Omental fat pad (tissue), 4 donors: ENCODE measurements at places on chromosomes 12 and 14. TPM values are rescaled to one million over a fixed set of nuclear protein-coding genes. Genes with fewer than 3 reads are reported as not detected.

Gene TRPV4
- 1.4 TPM for total RNA-seq

Gene CCDC196
- not detected for total RNA-seq

Gene TSPAN9
- 43.3 TPM for total RNA-seq

Gene ORMDL2
- 30.6 TPM for total RNA-seq

Gene ACADS
- 91.3 TPM for total RNA-seq

Gene KLRD1
- total RNA-seq, result 3.8 TPM

Gene ASPG
- total RNA-seq, result 2.0 TPM

Gene CLEC12A
- 6.5 TPM for total RNA-seq

Gene HIP1R
- total RNA-seq, result 65.6 TPM

Gene EML5
- 0.63 TPM for total RNA-seq

Gene PDZRN4
- total RNA-seq, result 1.4 TPM

Gene FBLN5
- 177 TPM for total RNA-seq

Gene NYNRIN
- 4.6 TPM for total RNA-seq

Gene C3AR1
- 17.8 TPM for total RNA-seq

DNA sequence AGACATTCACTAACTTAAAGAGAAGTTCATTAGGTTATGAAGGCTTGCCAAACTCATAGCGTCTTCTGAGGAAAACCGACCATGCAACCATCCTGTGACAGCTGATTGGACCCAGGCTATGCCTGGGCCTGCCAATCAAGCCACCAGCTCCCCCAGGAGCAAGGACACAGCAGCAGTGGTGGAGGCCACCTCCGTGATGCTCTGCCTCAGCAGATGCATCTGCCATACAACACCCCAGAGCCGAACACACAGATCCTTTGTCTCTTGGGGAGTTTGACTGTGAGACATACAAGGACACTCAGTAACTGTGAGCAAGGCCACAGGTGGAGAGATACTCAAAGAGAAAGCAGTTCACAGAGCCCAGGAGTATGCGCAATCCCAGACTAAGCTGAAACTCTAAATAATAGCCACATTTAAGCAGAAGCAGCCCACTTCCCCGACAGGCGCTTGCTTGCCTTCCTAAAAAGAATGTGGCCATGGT is 10.0 kb upstream of the CNIH1 start:
- no peak for DNase-seq

DNA sequence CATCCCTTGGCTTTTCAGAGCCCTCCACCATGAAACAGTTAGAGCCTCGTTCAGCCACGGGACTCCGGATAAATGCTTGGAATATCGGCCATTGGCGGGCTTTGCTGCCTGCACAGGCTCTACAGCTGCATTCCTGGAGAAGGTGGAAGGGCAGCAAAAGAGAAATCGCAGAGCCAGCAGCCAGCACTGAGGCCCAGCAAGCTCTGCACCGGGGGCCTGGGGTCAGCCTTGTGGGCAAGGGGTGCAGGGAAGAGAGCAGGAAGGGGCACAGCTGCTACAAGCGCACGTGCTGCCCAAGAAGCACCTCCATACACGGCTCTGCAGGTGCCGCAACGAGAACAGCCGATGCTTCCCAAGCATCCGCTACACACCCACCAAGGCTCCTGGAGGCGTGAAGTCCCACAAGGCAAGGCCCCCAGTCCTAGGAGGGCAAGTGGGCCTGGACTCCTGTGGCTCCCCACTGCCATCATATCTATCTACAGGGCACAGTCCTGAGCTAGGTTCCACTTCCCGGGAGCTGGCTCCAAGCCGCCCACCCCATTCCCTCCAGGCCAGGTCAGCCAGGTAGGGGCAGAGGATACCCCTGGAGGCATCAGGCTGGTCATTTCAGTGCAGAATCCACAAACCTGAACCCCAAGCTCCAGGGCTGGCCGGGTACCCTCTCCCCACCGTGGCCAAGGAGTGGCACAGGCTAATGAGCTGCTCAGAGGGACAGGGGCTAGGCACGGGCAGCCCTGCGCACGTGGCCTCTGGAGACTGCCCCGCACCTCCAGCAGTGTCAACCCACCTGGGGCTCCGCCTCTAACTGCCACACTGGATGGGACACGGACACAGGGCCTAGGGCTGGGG is 40.2 kb downstream of the CCNK start:
- DNase-seq, result no peak

- no peak for DNase-seq
These were observed 25.2 kb downstream of the SLC24A4 start for GRCh38 chr14:92348154-92348553.

- no peak for DNase-seq
These were observed 8.6 kb upstream of the CCDC196 start for GRCh38 chr14:66477567-66477966.

GRCh38 chr14:104704252-104704651 is 14.8 kb downstream of the INF2 start:
- DNase-seq, result no peak

GRCh38 chr12:75623631-75624154 is 112.3 kb upstream of the KRR1 start:
- no peak for DNase-seq

- DNase-seq, result no peak
These were observed 396.8 kb downstream of the RPS29 start for GRCh38 chr14:49189375-49189774.

DNA sequence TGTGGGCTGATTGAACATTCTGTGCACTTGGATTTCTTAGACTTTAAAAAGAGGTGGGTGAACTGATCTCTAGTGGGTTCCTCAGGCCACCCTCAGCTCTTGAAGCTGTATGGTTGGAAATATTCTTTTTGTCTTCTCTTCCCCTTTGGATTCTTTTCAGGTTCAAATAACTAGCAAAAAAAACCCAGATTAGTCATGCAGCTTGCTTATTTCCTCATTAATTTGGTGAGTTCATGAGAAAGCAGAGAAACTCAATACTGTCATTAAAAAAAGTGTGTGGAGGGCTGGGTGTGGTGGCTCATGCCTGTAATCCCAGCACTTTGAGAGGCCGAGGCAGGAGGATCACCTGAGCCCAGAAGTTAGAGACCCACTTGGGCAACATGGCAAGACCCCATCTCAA is 183.4 kb downstream of the ESR2 start:
- DNase-seq, result no peak

DNA sequence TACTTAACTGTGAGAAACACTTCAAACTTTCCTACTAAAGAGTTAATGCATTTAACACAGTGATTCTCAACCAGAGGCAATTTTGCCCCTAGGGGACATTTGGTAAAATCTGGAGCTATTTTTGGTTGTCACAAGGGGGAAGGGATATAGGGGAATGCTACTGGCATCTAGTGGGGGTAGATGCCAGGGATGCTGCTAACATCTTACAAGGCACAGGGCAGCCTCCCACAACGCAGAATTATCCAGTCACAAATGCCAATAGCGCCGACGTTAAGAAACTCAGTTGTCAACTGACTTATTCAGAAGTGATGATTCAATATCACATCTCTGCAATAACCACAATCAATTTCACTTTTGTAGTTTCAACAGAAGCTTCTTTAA is 2.0 kb downstream of the EEA1 start:
- no peak for DNase-seq

DNA sequence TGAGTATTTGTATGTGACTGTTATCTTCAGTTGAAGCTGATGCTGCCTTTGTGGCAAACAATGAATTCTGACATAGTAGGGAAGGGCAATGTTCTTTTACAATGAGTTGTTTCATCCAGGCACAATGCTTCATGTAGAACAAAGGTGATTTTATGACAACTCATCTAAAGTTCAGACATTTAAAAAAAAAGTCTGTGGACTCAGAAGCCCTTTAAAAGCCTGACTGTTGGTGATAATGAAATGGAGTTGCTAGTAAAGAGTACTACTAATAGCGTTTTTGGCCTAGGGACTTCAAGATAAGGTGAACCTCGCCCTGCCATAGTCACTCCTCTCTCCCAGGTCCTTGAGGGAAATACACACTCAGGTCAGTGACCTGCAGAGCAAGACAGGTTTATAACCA is 105.1 kb downstream of the AKAP6 start:
- no peak for DNase-seq

DNA sequence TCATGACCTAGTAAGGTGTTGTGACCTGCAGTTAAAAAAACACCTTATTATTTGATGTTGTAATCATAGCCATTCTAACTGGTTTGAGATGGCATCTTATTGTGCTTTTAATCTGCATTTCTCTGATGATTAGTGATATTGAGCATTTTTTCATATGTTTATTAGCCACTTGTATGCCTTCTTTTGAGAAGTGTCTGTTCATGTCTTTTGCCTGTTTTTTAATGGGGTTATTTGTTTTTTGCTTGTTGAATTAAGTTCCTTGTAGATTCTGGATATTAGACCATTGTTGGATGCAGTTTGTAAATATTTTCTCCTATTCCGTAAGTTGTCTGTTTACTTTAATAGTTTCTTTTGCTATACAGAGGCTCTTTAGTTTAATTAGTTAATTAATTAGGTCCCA is 41.0 kb downstream of the PRORP start:
- DNase-seq, result no peak

- no peak for DNase-seq
These were observed 194.0 kb downstream of the ZFP36L1 start for GRCh38 chr14:68598621-68599447.

- DNase-seq, result no peak
These were observed 25.8 kb downstream of the TAOK3 start for GRCh38 chr12:118346895-118347294.

DNA sequence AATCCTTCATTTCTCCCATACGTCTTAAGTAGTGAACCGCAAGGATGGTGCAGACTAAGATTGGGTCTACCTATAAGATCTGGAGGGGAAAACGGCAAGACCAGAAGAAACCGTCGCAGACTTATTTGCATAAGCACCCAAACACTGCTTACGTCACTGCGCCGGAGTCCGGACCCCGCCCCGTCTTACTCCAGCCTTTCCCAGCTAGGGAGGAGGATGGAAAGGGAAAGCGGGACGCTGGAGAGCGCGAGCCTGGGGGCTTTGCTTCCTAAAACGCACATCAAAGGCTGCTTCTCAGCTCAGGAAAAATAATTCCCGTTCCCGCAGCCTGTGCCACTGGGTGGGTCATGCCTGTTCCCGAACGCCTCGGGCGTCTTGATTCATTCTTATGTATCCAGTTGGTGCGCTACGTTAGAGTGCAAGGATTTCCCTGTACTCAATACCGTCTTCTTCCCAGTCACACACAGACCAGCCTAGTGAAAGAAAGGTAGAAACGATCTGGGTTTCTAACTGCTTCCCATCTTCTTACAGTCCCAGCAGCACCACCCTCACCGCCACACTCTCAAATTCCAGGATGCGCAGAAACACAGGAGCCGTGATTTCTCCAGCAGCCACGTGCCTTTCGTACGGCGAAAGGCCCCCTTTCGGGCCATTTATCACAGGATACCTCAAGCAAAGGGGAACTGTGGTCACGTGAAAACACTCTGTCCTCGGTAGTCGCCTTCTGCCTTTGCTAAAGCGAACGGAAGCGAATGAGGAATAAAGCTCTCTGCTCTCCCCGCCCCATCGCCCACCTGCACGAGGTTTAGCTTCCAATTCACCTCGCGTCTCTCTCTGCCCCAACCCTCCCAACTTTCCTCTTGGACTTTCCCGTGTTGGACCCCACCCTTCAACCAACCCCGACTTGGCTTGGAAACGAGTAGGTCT is 1.1 kb downstream of the SLC6A15 start:
- no peak for DNase-seq

DNA sequence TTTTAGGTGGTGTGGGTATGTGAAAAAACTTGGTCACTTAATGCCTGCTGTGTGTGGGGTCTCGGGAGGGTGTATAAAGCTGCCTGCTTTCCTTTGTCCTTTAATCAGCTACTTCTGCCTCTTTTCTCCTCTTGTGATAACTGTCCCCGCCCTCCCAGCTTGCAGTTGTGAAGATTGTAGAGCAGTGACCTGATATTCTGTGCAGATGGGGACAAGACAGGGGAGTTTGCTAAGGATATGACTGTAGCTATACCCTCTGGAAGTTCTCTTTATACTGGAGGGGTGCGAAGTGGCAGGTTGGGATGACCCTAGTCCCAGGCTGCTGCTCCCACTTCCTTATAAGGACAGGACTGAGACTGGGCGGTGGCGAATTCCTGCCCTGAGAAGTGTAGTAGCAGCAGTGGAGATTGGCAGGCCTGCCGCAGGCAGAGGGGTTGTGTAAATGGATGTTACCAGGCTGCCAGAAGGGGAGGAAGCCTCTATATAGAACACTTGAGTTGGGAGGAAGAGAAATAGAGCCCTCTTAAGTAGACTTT is 835 bp downstream of the MYL6 start:
- DNase-seq, result no peak

DNA sequence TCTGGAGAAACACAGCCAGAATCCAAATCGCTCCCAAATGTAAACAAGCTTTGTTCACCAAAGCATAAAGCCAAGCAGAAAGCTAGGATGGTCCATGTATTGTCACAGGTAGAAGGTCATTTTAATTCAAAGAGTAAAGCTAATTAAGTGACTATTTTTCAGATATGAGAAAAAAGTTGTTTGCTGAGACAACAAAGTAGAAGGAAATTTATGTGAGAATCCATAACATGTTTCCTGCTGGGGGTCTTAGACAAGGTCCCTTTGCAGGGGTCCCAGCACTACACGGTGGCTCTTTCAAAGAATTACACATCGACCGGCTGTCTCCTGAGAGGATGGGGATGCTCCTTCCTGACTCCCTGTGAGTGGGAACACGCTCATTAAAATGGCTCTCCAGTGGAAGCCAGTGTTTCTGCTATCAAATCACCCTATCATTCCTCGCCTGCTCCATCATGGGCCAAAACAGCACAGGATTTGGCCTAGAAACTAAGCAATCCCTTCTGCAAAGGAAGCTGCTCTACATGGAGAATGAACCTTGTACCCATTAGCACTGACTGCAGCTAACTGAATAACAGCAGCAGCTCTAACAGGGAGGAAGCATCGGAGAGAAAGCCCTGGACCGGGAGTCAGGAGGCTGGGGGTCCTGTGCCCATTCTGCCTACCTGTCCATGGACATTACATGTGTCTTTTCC is 175.3 kb downstream of the STXBP6 start:
- no peak for DNase-seq

- DNase-seq, result no peak
These were observed 50.5 kb upstream of the DACT1 start for GRCh38 chr14:58587271-58587670.

DNA sequence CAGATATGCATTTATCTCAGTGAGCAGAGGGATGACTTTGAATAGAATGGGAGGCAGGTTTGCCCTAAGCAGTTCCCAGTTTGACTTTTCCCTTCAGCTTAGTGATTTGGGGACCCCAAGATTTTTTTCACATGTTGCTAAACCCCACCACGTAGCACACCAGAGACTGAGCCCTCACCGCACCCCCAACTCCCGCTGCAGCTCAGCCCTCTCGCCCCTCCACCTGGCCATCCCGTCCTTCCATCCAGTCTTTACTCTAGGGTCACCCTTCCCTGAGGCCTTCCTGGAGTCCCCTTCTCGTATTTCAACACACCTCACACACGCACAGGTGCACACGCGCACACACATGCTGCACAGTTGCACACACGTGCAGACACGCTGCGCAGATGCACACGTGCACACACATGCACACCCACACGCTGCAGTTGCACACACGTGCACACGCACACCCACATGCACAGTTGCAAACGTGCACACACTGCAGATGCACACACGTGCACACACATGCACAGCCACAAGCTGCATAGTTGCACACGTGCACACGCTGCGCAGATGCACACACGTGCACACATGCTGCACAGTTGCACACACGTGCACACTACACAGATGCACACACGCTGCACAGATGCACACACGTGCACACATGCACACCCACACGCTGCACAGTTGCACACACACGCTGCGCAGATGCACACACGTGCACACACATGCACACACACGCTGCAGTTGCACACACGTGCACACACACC is 30.0 kb downstream of the HSP90AA1 start:
- DNase-seq, result no peak
